Activated CD8-positive, alpha-beta memory T cell treated with anti-CD3 and anti-CD28 coated beads for 48 hours (primary cell): ENCODE measurements at places on chromosomes 5 and 9.

GRCh38 chr5:139635606-139636206 lies 12.4 kb upstream of the CXXC5 start:
- DNase-seq: no peak

DNA sequence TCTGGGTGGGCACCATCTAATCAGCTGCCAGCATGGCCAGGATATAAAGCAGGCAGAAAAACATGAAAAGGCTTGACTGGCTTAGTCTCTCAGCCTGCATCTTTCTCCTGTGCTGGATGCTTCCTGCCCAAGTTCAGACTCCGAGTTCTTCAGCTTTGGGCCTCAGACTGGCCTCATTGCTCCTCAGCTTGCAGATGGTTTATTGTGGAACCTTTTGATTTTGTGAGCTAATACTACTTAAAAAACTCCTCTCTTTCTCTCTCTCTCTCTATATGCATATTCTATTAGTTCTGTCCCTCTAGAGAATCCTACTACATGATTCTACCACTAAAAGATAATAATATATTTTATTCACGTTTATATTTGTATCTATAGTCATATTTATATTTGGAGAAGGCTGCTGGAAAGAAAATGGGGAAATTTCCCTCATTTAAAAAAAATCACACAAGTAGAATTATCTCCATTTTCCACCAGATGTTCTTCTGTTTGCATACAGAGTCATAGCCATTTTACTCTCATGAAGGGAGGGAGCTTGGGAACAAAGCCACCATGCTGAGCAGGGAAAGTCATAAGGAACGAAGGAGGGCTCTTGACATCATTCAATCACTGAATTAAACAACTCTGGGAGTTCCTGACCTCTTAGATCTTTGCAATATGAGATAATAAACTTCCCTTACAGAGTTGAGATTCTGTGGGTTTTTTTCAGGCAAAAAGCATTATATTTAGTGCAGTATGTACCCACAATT lies 1137.4 kb upstream of the CDH18 start:
- no peak for DNase-seq

DNA sequence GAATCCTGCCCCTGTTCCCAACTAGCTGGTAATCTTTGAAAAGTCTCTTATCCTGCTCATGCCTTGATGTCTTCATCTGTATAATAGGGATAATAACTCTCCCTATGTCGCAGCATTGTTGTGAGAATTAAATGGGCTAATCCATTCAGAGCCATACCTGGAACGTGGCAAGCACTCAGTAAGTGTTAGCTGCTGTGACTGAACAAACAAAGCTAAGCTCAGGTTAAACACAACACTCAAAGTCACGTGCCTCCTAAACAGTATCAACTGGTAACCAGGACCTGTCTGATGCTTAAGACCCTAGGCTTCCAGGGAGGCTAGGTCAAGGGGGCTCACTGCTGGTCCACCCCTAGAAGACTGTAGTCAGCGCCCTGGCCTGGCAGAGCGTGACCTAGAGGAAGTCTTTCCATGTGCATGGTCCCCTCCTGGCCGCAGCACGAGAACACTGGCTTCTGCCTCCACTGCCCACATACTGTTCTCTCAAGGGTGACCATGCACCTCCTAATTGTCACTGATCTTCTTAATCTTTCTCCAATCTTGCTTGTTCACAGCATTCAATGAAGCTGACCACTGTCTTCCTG lies 211.1 kb downstream of the TTLL11 start:
- no peak for DNase-seq

- DNase-seq: no peak
Measured at GRCh38 chr5:98398465-98398864, 375.0 kb upstream of the RGMB start.

DNA sequence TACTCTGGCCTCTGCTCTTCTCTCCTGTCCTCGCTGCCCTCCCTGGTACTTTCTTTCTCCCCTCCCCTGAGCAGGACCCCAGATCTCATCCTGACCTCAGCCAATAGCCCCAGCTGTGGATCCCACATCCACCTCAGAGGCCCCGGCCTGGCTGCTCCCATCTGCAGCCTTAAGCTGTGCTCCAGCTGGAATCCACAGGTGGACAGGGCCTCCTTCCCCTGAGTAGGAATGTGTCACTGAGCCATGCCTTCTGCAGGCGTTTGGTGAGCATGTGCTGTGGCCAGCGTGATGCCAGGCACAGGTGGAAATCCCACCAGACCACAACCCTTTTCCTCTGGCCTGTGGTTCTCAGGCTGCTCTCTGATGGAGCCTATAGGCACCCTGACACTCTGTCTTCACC lies 68.9 kb downstream of the C5orf15 start:
- DNase-seq: no peak

DNA sequence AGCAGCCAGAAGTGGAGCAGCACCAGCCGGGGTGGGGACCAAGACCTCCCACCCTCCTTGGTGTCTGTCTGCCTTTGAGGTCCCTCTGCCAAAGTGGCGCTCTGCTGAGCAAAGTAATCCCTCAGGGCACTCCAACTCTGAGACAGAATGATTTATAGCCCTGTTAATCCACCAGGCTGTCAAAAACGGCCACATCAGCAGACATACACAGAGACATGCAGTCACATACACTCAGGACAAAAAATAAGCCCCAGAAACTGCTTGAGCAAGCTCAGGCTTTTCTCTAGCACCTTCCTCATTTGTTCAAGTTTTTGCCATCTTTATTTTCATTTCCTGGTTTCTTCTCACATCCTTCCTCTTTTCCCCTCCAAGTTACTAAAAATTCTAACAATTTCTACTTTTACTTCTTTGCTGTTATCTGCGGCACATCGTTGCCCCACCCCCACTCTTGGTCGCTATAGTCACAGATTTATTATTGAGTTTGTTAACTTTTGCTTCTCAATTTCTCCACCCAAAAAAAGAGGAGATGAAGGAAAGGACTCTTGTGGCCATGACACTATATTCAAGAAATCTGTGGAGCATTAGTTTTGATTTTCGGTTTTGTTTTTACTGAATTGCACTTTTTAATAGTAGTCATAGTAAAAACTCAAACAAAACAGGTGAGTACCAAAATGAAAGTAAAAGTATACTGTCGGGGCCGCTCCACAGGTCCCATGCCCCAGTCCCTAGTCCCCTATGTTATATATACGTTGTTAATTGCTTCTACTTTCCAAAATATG lies 17.4 kb upstream of the ADRB2 start:
- DNase-seq: no peak

- no peak for DNase-seq
Measured at GRCh38 chr5:81302596-81302995, 1.2 kb downstream of the ZCCHC9 start.

- DNase-seq: no peak
Measured at GRCh38 chr9:14423815-14424261, 109.9 kb upstream of the NFIB start.

DNA sequence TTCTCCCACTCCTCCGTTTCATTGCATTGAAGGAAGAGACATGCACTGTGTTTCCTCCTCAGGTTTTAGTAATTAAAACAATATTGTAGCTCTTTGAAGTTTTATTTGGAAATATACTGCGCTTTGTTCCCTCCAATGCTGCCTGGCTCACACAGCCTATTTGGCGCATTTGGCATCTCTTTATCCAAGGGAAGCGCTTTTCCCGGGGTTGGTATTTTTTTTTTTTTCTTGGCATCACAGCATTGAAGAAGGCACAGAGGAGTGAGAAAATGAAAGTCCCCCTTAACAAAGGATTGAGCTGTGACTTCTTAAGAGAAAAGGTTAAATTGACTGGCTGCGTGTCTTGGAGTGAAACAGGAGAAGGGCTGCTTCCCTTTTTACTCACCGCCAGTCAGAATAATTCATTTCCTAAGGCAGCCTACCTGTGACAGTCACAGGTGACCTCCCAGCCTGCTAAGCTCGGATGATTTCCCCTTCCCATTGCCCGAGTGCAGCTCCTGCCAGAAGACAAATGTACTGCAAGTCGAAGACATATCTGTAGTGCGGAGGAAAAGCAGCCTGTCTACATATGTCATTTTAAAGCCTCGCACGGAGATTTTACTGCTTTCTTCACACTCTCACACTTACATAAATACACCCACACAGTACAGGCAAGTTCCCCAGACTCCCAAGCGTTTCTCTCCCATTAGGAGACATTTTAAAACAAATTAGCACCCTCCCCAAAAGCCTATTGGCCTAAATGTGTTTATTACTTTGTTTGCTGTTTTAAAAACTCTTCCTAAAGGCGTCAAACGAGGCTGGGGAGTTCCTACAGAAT lies 665.5 kb upstream of the ZNF608 start:
- no peak for DNase-seq

DNA sequence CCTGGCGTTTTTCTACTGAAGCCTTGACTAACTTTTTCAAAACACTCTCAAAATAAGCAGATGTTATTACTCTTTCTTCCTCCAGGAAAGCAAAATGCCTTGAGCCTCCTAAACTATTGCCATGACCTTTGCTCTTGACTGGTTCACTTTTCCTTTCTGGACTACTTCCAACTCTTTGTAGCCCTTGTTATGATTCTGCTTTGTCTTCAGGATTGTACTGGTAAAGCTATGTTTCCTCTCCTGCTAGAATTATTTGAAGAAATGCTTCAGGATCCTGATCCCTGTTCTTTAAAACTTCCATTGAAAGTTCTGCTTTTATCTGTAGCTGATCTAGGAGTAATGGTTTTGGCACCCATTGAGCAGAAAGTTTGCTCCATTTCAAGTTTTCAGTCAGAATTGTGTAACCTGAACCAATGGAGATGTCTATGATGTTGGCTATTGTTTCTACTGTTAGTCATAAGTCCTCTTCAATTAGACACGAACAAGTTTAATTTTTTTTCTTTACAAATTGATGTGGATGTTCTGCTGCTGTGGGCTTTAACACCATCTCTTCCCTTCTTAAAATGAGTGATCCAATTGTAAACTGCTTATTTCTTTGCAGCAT lies 1356.4 kb downstream of the EFNA5 start:
- DNase-seq: no peak

DNA sequence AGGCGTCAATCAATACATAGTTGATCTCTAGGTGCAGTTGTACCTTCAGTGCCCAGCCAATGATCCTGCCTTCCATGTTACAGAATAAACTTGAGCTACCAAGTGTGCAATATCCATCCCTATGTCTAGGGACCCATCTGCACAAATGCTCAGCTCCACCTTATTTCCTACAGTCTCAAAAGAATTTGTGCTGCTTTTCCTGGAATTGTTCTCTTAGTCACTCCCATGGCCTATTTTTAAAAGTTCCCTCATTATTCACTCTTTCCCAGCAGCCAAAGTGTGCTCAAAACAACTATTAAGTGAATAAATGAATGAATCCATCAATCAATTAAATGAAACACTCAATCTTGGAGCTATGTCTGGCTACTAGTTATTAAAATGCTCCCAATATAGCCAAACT lies 14.7 kb downstream of the LIX1 start:
- DNase-seq: no peak

DNA sequence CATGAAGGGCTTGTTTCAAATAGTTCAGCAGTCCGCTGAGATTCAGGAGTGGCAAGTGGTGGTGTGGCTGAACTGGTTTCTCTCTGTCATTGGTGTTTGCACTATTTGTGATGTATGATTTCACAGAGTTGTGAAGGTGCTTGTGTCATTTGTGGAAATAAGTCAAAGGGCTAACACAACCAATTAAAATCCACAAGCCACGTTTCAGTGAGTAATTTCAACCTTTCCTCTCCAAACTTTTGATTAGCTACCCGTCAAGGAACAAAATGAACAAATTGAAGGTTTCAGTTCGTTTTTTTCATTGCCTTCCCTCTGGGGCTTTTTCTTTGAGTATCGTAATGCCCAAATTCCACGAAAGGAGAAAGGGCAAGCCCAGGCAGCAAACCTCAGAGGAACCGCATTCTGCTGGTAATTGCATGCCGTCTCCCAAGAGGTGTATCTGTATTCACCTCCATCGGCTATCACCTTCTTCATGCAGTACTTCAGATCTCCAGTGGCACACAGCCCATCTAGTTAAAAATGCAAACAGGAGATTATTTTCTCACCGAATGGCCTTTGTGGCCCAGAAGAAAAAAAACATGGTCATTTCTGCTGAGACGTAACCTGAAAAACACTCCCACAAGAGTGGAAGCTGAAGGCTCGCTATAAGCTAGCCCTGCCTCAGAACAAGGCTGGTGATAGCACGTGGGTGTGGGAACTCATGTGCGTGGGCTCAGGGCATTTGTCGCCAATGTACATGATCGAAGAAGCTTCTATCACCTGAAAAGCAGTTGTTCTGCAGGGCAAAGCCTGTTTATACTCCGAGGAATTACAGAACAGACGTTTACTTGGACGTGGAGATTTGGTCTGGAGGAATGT lies 197.1 kb downstream of the NR3C1 start:
- no peak for DNase-seq

- DNase-seq: no peak
Measured at GRCh38 chr5:96615223-96615622, 47.0 kb upstream of the CAST start.

DNA sequence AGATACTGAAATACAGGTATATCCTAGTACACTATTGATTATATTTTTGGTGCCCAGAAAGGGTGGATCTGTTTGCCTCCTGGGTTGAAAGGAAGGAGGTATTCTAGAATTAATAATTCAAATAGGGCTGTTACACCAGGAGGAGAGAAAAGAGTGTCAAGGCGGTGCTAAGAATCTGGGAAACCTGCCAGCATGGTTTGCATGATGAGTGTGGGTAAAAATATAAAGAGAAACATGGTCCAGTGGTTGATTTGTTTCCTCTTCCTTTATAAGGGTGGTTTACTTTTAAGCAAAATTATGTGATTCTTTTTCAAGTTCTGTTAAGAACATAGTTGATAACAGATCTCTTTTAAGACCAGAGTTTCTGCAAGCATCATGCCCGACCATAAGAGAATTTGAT lies 69.4 kb upstream of the NFIB start:
- no peak for DNase-seq

DNA sequence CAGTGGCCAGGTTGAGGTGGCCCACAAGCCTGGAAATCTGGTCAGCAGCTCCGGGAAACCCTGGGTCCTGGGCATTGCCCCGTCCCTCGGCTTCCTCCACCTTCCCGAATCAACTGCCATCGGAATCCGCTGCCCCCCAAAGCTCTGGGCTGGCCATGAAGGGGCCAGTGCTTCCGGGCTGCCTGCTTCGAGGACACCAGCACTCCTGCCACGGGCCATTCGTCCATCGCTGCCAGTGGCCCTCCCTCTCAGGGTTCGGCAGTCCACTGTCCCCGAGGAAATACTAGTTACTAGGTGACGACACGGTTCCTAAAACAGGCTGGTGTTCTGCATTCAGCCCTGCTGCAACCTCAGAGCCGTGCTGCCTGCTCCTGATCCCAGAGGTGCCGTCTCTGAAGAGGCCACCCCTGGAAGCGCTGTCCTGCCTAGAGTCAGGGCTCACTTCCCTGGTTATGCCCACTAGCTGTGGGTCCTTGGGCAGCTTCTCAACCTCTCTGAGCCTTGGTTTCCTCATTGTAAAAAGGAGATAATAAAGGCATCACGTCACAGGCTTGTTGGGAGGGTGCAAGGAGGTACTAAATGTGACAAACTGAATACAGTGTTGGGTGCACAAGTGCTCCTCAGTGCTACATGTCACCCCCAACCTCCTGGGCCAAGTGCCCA lies 3.5 kb upstream of the WDR5 start:
- DNase-seq: no peak

- no peak for DNase-seq
Measured at GRCh38 chr5:155049569-155050383, 36.2 kb downstream of the KIF4B start.

GRCh38 chr9:109992293-109992692 lies 212.3 kb downstream of the PALM2AKAP2 start:
- no peak for DNase-seq
